ENCODE measurements at places on chromosomes 2 and 18.

DNA sequence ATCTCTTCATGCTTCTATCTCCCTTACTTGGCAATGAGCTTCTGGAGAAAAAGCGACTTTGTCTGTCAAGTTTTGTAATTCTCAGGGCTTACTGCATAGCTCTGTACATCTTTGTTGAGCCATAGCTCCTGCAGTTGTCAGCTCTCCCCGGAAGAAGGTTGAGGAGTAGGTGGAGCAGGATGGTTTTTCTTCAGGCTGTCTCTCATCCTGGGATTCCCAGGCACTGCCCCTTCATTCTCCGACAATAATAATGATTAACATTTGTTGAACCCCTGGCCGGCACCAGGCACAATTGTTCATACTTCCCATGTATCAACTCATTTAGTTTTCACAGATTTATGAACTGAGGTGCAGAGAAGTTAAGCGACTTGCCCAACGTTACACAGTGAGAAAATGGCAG is 23.5 kb upstream of the RHOB start:
- no peak for DNase-seq

- no peak for DNase-seq
Observed at GRCh38 chr2:224492531-224492930, 90.6 kb upstream of the FAM124B start.

DNA sequence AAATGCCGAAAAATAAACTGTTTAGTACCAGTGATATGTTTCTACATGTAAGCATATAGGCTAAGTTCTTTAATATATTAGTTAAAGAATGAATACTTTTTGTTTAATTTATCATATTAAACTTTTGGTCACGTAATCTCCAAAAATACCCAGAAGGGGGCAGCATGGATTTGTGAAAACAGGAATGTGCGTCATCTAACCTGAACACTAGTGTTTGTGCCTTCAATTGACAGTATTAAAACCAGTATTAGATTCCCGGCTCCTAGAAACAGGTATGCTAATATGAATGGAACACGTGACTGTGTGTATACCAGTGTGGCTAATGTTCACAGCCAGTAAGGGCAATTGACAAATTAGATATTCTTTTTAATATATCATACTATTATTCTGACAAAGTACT is 51.8 kb downstream of the WDR7 start:
- peak; percentile 13 for DNase-seq

GRCh38 chr18:74173434-74173750 is 25.1 kb downstream of the TIMM21 start:
- DNase-seq: no peak

GRCh38 chr2:172226244-172227061 is 123.8 kb upstream of the DLX2 start:
- DNase-seq: peak; percentile 72

DNA sequence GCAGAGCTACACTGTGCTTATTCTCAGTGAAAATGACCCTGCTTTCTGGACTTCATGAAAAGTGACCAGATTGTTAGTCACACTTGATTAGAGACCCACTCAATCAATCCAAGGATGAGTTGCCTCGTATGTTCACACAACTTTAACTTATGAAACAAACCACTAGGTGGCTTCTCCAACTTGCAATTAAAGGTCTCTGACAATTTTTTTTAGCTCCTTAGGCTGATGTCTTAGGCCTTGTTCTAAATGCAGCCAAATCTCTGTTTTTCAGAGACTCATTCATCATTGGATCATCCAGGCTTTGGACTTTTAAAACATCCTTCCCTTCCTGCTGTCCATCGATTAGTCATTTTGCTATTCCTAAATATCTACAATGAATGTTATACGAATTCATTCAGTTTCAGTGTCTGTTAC is 63.4 kb downstream of the MREG start:
- DNase-seq: peak; percentile 12
